ENCODE measurements at places on chromosomes 2 and 18.

DNA sequence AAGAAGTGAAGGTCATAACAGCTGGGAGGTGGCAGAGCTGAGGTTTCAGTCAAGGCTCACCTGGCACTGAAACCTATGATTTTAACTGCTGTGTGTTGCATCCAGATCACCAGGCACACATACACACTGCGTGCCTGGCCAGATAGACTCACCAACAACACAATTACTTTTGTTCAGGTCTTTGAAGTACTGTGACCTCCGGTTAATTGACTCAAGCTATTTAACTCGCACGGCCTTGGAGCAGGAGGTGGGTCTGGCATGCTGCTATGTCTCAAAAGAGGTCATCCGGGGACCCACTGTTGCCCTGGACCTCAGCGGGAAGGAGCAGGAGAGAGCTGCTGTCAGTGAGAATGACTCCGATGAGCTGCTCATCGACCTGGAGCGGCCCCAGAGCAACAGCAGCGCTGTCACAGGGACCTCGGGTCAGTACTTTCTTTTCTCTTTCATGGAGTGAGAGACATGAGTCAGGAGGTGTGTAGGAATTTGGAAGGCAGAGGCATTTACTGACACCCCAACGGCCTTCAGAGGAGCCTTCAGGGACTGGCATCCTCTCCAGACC, 104.1 kb downstream of the ESCO1 start:
- no peak for DNase-seq

DNA sequence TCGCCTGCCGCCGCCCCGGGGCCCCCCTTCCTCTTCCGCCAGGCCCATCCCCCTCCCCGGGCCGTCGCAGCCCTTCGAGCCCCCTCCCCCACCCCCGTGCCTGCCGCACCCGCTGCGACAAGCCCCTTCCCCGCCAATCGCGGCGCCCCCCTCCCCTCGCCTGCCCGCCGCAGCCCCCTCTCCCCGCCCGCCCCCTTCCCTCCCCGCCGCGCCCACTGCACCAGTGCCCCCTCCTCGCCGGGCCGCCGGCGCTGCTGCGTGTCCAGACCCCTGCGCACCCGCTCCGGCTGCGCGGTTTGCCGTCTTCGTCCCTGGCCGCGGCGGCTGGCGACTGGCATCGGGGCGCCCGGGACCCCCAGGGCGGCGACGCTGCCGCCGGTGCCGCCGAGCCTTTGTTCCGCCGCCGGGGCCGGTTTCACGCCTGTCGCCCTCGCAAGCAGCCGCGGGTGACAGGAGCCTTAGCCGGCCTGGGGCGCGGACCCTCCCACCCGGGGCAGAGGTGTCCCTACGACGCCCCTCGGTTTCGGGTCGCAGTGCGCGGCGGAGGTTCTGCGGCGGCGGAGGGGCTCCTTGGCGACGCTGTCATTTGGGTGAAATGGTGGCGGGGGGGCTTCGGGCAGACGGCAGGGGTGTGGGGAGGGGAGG, 18.1 kb downstream of the GPC1 start:
- DNase-seq, result no peak

GRCh38 chr18:75244351-75245313, 34.0 kb downstream of the TSHZ1 start:
- no peak for DNase-seq

- no peak for DNase-seq
These were observed 50.4 kb downstream of the CLIP4 start for GRCh38 chr2:29165362-29166241.

GRCh38 chr2:195251214-195251613, 405.8 kb upstream of the SLC39A10 start:
- DNase-seq, result no peak

- DNase-seq, result no peak
These were observed 1899.8 kb upstream of the PIK3C3 start for GRCh38 chr18:40055262-40055661.

GRCh38 chr18:63298400-63299365, 20.9 kb downstream of the BCL2 start:
- DNase-seq, result peak; percentile 38

GRCh38 chr2:134331081-134331480, 77.2 kb downstream of the MGAT5 start:
- DNase-seq, result no peak

- DNase-seq, result no peak
These were observed 38.2 kb upstream of the PPM1B start for GRCh38 chr2:44130441-44130840.
